AG04449 (cell line): ENCODE measurements at places on chromosomes 11 and 22.

DNA sequence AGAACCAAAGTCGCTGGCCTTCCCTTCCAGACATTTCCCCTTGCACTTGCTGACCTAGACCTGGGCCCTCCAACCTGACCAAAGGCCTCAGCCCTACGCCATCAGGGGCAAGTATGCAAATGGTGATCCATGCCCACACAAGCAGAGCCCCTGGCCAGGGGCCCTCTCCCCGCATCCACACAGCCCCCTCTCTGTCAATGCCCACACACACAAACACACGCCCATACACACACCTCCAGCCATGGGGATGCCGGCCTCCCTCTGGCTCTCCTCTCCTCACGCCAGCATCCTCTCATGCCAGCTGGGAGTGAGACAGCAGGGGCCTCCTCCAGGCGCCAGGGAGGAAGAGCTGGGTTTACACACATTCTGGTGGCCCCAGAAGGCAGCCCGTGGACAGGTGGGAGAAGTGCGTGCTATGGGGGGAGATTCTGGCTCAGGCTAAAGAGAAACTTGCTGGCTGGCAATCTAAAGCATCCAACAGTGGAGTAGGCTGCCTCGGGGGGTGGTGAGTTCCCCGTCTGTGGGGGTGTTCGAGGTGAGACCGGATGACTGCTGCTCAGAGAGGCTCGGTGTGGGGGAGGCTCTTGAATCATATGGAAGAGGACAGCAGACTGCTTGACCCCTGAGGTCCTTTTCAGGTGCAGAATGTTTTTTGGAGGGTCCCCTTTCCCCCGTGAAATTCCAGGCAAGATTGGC, 4.8 kb downstream of the NRXN2 start:
- DNase-seq = no peak

GRCh38 chr11:5486421-5486820, 2.1 kb upstream of the OR52D1 start:
- no peak for DNase-seq

- DNase-seq = no peak
Observed at GRCh38 chr11:61659413-61660196, 20.6 kb upstream of the DAGLA start.

DNA sequence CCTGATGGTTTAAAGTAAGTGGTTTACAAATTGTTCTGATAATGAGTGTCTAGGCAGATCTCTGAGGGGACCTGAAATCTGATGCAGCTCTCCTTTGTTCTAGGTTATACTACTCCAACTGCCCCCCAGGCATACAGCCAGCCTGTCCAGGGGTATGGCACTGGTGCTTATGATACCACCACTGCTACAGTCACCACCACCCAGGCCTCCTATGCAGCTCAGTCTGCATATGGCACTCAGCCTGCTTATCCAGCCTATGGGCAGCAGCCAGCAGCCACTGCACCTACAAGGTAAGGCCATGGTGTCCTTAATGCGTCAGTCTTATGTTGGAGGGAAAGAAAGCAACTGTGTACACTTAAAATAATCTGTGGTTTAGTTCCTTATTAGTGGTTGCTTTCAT, 9.9 kb downstream of the EWSR1 start:
- no peak for DNase-seq

DNA sequence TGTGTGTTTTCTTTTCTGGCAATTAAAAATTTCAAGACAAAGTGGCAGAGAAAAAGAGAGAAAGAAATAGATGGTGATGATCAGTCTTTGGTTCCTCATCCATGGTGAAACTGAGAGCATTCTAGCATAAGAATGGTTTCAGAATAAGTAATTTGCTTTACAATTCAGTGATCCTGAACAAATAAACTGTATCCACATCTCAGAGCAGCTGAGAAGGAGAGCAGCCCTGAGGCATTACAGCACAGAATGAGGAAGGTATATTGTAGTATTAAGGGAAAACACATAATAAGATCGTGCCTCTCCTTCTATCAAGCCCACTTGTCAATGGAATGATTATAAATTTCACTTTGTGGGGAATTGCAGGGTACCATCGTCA, 17.4 kb downstream of the LUZP2 start:
- no peak for DNase-seq

DNA sequence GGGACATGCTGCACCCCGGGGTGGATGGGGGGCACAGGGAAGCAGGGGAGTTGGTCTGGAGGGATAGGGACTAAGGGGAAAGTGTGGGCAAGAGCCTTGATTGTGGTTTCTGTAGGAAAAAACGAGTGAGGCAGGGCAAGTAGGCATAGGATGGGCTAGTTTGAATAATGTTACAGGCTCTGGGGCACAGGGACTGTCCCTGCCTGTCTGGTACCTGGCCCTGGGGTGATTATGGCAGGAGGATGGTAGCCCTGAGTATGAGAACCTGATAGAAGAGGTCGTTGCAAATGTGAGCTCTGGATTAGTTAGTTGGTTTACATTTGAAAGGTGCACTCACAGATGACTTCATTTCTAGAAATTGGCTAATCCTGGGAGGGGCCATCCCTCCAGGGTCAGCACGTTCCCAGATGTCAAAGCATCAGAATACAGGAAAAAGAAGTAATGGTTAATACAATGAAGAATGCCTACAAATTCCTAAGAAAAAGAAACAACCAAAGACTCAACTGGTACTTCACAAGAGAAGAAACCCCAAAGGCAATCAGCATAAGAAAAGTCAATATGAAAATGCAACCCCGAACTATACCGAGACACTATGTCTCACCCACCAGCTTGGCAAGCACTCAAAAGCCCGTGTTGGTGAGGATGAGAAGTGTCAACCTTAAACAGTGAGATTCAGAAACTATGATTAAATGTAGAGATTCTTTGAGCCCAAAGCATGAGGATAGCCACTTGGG, 11.3 kb upstream of the SMIM38 start:
- DNase-seq = no peak

DNA sequence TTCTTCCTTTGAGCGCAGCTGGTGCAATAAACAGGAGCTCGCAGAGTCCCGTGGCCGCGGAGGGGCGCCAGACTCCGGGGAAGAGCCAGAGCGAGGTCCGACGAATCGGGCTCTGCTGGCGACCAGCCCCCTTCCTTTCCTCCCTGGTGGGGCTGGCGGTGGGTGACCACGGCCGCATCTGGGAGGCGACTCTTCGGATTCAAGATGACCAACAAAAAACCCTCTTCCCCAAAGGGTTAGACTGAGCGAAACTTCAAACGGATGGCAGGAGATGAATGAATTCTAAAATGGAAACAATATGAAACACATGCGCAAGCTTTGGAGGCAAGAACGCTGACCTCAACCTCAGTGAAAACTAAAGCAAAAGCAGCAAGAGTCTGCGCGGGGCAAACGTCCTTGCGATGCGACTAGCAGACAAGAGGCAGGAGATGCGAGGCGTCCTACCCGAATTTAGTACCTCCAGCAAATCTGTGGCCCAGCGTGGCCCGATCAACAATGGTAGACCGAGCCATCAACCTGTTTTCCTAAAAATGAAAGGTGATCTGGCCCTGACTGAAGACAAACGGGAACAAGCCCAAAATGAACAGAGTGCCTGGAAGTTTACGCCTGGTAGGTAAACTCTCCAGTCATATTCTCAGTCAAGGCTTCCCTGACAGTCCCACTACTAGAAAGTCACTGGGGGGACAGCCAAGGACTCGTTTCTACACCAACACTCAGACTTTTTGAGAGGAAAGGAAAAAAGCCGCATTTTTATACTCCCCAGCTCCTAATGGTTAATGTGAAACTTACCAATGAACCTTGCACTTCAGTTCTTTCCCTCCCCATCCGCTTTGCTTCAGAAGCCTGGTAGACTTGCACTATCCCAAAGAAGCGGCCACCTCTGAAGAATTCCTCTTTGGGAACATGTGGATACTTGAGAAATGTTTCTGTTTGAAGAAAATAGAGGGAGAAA, 11.6 kb downstream of the MMP3 start:
- no peak for DNase-seq

- no peak for DNase-seq
Observed at GRCh38 chr11:61120706-61121191, 18.5 kb downstream of the CD5 start.

GRCh38 chr11:120517390-120517761, 5.8 kb downstream of the GRIK4 start:
- DNase-seq = no peak

- no peak for DNase-seq
Observed at GRCh38 chr11:78339945-78340344, 77.7 kb downstream of the GAB2 start.

DNA sequence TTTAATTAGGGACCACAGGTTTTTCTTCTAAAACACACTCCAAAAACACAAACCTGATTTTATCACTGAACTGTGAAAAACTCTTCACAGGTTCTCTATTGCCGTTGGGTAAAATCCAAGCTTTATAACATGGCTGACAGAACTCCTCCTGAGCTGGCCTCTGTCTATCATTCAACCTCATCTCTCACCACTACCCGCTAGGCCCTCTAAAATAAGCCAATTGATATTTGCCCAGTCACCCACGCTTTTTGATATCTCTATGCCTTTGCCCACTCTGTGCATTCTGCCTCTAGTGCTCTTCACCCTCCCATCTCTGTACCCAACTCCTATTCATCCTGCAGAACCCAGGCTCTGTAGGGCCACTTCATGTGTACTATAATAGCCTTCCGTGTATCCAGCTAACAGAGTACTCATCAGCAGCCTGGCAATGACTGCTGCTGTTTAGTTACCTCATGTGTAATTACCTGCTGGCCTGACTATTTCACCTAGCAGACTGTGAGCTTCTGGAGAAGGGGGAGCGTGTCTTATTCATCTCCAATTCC, 1.1 kb upstream of the CNGA4 start:
- no peak for DNase-seq

- DNase-seq = no peak
Observed at GRCh38 chr22:38782402-38783094, 11.4 kb downstream of the DNAL4 start.

GRCh38 chr11:76796511-76797198, 13.5 kb downstream of the TSKU start:
- no peak for DNase-seq

DNA sequence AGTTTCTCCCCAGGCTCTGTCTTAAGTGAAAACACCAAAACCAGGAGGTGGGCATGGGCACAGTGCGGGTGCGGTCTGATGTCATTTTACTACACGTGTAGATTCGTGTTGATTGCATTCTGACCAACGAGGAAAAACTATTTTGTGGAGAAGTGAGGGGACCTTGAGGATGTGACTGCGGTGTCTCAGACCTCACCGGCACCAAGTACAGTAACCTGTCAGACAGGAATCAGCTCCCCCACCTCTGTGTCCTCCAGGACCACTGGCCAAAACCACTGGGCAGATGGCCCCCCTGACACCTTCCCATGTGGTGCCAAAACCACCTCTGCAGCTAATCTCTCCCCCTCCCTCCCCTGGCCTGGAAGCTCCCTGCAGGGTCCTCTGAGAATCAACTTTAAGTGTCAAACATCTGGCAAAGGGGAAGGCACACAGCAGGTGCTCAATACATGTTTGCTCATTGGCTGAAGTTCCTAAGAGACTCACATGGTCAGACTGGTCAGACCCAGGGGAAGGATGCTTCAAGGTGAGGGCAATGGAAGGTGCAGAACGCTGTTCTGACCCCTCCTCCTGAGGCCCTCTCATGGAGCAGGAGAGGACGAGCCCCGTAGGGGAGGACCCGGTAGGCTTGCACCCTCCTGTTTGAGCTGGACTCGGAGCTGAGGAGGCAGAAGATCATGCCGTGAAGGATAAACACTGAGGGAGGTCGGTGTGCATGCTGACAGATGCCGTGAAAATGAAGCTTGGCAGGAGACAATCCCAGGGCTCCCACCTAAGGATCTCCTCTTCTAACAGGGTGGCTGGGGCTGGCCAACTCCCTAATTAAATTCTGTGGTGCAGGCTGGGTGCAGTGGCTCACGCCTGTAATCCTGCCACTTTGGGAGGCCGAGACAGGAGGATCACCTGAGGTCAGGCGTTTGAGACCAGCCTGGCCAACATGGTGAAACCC, 129.9 kb downstream of the MPPED1 start:
- no peak for DNase-seq

GRCh38 chr22:49582181-49582580, 245.5 kb downstream of the BRD1 start:
- DNase-seq = no peak

GRCh38 chr11:1070594-1071462, 3.8 kb upstream of the MUC2 start:
- no peak for DNase-seq

DNA sequence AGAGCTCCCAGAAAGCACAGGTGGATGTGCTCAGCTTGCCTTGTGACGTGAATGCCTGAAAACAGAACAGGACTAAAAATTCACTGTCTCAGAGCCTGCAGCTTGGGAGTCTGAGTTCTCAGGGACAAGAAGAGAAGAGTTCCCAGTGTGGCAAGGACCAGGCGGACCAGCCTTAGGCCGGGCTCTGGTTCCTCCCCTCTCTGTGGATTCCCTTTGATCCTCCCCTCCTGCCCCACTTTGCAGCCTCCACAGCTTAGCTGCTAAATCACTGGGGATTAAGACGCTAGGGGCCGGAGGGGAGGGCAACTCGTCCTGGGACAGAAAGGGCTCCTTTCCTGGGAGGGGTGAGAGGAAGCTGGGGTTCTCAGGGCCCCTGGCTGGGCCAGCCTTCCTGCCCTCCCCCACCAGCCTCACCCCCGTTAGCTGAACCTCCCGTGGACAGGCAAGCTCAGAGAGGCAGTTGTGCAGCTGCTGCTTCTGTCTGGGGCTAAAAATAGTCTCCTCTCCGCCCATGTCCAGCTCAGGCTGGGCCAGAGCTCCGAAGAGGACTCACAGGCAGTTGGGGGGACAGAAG, 29.9 kb upstream of the JAM3 start:
- DNase-seq = no peak

- DNase-seq = no peak
Observed at GRCh38 chr11:126405906-126406305, 50.4 kb downstream of the ST3GAL4 start.

- no peak for DNase-seq
Observed at GRCh38 chr11:78927511-78927910, 352.8 kb upstream of the NARS2 start.
